Amniotic epithelial cell (primary cell): ENCODE measurements at places on chromosomes 4 and X.

GRCh38 chrX:118221733-118222132 lies 105.1 kb upstream of the KLHL13 start:
- DNase-seq = no peak

DNA sequence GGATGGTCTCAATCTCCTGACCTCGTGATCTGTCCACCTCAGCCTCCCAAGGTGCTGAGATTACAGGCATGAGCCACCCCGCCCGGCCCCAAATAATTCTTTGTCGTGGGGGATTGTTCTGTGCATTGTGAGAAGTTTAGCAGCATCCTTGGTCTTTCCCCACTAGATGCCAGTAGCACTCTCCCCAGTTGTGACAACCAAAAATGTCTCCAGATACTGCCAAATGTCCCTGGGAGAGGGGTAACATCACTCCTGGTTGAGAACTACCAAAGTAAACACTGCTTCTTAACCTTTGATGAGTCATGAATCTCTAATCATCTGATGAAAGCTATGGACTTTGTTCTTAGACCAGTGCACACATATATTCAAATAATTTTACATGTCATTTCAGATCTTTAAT lies 90.7 kb upstream of the BRS3 start:
- DNase-seq = no peak

DNA sequence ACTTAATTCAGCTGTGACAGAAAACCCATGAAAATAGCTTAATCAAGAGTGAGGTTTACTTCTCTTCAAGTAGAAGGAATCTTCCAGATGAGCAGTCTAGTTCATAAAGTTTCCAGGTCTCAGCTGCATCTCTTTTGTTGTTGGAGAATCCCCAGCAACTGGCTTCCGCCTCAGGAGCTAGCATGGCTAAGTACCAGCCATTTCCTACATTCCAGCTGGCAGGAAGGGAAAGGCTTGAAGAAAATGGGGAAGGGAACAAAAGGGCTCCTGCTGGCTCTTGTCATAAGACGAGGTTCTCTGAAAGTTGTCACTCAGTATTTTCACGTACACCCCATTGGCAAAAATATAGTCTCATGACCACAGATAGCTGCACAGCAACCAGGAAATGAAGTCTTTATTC lies 27.3 kb upstream of the TRIM2 start:
- no peak for DNase-seq

DNA sequence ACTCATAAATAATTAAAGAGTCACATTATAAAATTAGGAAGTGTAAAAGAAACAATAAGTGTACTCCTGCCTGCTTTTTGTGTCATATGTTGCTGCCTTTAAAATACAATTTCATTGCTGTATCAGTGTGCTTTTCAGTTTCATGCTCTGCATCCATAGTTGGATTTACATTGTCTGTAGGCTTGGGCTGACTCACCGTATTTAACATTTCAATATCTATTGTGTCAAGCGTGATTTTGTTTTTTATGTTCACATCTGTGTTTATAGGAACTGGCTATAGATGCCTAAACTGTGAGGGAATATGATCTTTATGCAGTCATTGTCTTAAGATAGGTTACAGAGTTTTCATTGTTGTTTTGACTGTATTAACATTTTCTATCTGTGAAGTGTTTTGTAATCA lies 18.1 kb downstream of the CCSER1 start:
- no peak for DNase-seq

DNA sequence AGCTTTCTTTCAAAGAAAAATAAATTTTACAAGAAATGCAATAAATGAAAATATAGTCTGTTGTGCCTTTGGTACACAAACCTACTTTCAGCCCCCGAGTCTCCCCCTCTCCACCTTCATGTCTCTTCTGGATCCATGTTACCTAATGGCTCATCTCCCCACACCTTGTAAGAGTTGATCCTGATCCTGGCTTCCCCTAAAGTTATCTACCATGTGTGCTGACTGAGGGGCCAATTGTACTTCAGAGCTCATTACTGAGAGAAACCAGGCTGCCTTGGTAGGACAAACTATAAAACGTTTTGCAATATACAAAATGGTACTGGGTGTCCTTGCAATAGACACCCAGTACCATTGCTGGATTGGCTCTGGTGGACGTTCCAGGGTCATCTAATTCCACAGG lies 11.8 kb downstream of the PALLD start:
- DNase-seq = no peak

GRCh38 chr4:177246641-177247584 lies 62.8 kb upstream of the NEIL3 start:
- peak; percentile 34 for DNase-seq

GRCh38 chr4:55447108-55447708 lies 51.5 kb downstream of the TMEM165 start:
- DNase-seq = no peak

DNA sequence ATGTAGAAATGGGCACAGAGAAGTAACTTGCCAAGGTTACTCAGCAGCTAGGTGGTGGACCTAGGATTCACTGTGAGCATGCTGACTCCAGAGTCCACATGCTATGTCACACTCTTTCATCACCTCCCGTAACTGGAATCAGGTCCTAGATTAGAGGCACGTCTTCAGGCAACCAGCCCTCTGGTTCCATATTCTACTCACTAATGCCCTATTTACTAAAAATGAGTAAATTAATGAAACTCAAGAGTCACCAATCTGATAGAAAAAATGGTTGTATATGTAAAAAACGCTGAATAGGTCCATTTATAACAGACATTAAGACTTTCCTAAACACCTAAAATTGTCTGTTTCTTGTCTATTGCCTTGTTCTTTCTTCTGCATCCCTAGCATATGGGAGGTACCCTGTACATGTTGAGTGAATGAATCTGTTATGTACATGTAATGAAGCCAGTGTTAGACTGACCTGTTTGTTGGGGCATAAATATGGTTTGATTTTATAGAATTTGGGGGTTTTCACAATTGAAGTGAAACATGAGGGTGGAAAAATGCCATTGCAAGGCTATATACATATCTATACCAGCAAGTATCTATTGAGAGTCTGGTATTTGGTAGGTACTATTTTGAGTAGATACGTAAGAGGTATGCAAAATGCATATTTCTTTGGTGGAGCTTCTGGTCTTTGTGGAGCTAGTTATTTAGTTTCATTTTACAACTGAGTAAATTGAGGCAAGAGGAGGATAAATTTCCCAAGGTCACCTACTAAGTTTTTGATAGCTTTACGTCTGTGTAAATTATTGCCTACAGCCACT lies 7.5 kb upstream of the RUFY3 start:
- DNase-seq = peak; percentile 36

GRCh38 chr4:152503653-152504290 lies 32.1 kb downstream of the FBXW7 start:
- no peak for DNase-seq
